ENCODE measurements at places on chromosomes 13 and 19. TPM values are rescaled to one million over a fixed set of nuclear protein-coding genes. Genes with fewer than 3 reads are reported as not detected.
A peak's percentile ranks its signal among the peaks of the same experiment; 100 is the strongest.

DNA sequence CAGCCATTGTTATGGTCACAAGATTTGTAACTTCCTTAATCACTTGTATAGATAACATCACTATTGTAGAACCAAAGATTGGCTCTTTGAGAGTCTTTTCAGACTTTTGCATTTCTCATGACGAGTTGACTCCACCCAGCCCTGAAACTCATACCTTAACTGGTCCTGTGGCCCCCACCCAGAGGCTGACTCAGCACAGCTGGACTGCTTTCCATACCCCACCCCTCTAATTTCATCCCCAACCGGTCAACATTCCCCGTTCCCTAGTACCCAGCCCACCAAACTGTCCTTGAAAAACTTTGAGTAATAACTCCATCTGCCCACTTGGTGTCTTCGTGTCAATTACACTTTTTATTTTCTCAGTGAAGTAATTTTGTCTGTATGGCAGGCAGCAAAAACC lies 32.1 kb upstream of the SLITRK1 start:
- DNase-seq, result no peak

DNA sequence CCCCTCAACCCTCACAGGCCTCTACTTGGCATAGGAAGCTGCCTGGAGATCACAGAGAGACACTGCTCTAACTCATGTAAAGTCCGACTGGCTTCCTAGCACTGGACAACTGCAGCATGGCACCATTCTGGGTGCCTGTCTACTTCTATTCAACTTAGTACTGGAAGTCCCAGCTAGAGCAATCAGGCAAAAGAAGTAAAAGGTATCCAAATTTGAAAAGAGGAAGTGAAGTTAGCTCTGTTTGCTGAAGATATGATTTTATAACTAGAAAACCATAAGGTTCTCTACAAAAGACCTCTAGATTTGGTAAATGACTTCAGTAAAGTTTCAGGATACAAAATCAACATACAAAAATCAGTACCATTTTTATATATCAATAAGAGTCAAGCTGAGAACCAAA lies 1017.6 kb downstream of the PCDH9 start:
- DNase-seq, result no peak

- no peak for DNase-seq
These were observed 69.4 kb upstream of the KLF12 start for GRCh38 chr13:74203576-74203975.

DNA sequence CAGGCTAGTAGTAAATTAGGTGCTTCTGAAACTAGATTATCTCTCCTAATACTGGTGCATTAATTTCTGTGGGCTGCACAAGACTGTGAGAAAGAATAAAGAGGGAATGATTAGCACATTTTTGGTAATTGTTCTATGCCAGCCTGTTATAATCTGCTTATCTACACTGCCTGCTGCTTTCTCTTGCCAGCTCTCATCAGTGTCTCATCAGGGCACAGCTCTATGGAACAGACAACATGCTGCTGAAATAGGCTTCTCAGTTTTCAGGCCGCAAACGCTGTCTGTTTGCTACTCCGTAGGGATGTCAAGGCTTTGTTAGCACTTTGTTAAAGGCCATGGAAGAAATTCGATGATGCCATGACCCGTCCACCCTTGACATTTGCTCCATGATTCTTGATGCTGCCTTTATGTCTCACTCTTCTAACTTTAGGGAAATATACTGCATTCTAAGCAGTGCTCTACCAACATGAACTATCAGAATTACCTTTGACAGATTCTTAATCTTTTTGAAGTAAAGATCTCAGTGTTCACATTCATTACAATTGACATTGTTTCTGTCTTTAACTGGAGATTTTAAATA lies 84.0 kb upstream of the PRR20A start:
- DNase-seq, result no peak

- DNase-seq, result peak; percentile 76
These were observed 2.0 kb upstream of the JUNB start for GRCh38 chr19:12789098-12789903.

DNA sequence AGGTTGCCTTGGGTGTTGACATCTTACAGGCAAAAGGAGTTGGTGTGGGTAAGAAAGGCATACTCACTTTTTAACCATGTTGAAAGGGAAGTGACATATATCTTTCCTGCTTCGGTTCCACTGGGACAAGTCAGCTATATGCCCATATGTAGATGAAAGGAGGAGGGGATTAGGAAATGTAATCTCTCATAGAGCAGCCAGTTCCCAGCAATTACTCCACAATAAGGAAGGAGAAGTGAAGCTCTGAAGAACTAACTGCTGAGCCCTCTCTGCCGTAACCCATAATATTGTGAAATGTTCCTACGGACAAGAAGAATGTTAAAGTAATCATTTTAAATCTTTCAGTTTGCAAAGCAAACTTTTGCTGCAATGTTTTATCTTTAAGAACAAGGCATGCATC lies 82.2 kb downstream of the EDNRB start:
- no peak for DNase-seq

DNA sequence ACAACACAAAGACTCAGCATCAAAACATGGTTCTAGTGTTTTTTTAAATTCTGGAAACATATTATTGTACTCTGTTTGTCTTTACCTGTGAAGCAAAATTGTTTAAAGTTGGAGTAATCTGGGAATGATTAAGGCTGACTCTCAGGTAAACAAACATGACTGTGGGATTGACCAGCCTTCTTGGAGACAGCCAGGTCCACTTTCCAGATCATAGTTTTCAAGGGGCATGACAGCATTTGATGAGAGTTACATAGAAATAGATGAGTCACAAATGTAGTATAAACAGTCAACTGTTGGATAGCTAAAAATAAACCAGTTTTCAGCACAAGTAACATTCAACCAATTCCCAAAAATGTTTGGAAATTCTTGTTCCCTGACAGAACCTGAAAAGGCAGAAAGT lies 1680.9 kb downstream of the OLFM4 start:
- DNase-seq, result no peak

- no peak for DNase-seq
These were observed at the start of gene CLEC17A for GRCh38 chr19:14582894-14583340. Gene CLEC17A, plus strand, starts transcription at chr19:14583084. Its CDS starts 77 bp downstream, at chr19:14583161.

GRCh38 chr13:42049454-42049813 lies 986 bp downstream of the DGKH start:
- no peak for DNase-seq

Gene DZIP1
- total RNA-seq, result 13.0 TPM

Gene FUT1
- total RNA-seq, result 2.9 TPM

Gene ZNF525
- total RNA-seq, result 3.7 TPM

Gene FCGBP
- 1.8 TPM for total RNA-seq

Measured in Caki2 (cell line).